ENCODE measurements at places on chromosomes 3 and 15. TPM values are rescaled to one million over a fixed set of nuclear protein-coding genes. Genes with fewer than 3 reads are reported as not detected.

- no peak for DNase-seq
These were observed 29.5 kb downstream of the ARHGAP31 start for GRCh38 chr3:119323723-119324085.

The RASGRF1 gene
- polyA plus RNA-seq = not detected

DNA sequence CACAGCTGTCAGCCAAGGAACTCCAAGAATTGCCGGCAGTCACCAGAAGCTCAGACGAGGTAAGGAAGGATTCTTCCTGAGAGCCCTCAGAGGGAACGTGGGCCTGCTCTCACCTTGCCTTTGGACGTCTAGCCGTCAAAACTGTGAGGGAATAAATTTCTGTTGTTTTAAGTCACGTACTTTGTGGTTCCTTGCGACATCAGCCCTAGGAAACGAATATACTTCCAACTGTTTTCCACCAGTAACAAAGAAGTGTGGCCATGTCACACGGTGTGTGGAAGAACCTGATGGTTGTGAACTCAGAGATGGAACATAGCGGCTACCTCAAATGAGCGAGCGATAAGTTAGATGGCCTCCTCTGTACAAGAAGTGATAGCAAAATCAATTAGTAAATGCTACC, 41.0 kb upstream of the B3GNT5 start:
- DNase-seq = no peak

GRCh38 chr15:32970847-32971246, 223.7 kb downstream of the FMN1 start:
- DNase-seq = no peak

- no peak for DNase-seq
These were observed 31.7 kb upstream of the UTS2B start for GRCh38 chr3:191362037-191362436.

DNA sequence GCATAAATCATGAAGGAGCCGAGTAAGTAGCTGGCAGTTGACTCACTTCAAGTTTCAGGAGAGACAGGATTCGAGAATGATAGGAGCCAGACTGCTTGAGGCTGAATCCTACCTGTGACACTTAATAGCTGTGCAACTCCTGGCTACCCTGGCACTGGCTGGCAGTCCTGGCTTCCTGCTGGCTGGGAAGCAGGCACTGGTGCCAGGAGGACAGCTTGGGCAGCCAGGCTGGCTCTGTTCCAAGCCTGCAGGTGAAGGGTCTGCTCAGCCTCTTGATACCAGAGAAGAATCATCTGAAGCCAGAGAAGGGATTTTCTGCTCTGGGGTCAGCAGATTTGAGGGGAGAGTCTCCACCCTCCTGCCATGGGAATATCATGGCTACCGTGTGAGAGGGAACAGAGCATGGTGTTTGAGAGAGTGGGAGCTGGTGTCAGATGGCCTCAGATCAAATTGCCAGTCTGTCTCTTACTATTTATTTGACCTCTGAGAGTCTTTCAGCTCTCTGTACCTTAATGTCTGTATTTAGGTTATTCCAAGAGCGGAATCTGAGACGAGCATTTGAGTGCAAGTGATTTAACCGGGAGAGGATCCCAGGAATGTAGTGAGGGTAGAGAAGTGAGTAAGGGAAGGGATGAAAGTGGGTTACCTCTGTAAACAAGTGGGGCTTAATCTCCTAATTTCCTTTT, 4.4 kb upstream of the XIRP1 start:
- DNase-seq = no peak

DNA sequence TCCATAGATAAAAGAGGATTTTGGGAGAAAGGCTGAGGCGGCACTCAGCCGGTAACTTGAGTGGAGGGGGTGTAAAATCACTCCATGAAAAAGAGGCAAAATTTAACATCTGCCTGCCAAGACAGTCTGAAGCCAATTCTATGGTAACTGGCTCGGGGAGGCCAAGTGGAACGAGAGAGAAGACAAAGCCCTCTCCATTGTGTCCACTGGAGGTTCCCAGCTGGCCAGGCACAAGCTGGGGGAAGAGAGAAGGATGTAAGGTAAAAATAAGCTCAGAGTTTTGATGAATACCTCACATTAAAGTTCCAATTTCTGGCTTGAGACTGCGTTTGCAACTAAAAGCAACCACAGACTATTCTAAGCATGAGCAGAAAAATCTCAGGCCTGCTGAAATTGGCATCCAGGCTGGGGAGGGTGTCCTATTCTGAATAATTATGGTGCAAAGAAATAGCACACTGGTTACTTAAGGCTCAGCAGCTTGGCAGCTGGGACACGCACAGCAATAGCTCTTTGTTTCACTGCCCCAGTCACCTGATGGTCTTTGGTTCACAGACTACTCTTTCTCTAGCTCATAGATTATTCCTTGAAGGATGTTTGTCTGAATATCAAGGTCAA, 48.8 kb downstream of the CHRD start:
- no peak for DNase-seq

DNA sequence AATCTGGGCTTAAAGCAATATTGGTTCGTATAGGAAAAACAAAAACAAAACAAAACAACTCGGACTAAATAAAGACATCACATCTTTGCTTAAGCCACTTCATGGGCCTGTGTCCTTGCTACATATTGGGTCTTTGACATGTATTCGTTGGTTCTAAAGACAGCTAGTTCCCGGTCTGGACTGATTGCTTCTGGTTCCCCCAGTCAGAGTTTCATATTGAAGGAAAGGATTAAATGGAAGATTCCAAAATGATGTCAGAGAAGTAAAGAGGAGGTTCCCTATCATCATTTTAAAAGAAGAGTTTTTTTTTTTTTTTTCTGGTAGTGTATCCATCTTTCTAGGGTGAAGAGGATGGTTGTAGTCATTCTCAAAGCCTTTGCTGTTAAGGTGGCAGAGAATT, 2.3 kb downstream of the OXSR1 start:
- no peak for DNase-seq
